ENCODE measurements at places on chromosomes 3 and 15. TPM values are rescaled to one million over a fixed set of nuclear protein-coding genes. Genes with fewer than 3 reads are reported as not detected.

EFCC1 gene
- 0.21 TPM for total RNA-seq

GRCh38 chr15:31396881-31397560 is 70.4 kb downstream of the KLF13 start:
- DNase-seq: no peak

C3orf85 gene
- not detected for total RNA-seq

DNA sequence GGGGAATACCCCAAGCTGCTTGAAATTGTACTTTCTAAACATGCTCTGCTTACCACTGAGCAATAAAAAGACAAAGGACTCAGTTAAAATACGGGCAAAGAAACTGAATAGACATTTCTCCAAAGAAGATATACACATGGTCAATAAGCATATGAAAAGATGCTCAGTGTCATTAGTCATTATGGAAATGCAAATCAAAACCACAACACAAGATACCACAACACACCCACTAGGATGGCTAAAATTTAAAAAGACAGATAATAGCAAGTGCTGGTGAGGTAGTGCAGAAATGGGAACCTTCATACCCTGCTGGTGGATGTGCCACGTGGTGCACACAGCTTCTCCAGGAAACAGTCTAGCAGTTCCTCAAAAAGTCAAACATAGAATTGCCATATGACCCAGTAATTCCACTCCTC is 21.3 kb downstream of the LRIG1 start:
- no peak for DNase-seq

- no peak for DNase-seq
Observed at GRCh38 chr3:104582092-104582491, 784.6 kb upstream of the ALCAM start.

DNA sequence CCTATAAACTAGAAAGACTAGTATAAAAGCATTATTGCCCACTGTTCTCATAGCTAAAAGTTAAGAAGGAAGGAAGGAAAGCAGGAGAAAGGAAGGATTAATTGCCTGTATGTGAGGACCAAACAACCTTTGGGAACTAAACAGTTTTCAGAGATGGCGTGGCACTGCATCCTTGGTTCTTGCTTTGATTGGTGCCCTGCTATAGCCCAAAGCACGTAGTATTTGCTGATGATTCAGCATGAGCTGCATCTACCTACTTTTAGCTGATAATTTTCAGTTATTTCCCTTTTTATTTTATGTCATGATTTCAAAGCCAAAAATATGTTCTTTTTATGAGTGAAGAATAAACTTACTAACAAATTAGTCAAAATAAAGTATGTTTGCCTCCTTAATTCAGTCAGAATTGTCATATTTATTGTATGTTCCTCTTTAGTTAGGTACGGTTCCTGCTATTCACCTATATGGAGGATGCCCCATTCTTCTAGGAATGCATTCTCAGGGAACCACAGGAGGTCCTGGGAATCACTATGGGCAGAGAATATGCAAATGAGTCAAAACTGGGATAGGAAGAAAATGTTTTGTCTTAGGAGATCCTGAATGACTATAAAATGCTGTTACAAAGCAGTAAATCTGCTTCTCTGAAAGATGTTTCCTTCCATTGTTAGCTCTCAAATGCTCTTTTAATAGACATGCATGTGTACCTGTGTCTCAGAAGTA is 65.4 kb upstream of the THSD4 start:
- DNase-seq: no peak

ADAMTSL3 gene
- not detected for total RNA-seq

GRCh38 chr15:80942746-80943565 is 46.7 kb downstream of the MESD start:
- no peak for DNase-seq

DNA sequence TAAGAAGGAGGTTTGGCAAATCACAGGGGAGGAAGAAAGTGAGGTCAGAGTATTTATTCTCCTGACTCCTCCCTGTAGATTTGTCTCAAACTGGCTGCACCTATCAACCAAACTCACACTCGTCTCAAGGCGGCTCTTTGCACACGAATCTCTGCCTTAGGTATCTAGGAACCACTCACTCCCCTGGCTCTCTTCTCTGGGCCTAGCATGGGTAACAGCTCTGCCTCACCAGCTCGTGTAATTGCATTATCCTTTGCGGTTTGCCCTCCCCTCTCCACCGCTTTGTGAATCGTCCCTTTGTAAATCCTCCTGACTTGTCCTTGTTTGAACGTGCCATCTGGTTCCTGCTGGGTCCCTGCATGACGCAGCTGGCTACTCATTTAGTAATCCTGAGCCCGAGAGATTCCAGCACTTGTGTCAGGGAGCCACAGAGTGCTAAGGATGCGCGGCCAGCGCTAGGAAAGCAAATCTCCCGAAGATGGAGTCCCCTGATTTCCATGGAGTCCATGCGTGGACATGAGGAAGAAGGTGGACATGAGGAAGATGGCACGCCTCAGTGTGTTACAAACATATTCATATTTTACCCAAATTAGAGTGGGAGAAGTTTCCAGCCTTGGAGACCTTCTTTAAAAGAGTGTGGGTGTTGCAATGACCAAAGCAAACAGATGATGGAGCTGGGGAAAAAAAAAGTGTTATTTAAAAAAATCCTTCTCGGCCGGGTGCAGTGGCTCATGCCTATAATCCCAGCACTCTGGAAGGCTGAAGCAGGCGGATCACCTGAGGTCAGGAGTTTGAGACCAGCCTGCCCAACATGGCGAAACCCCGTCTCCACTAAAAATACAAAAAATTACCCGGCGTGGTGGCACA is 26.7 kb downstream of the NRROS start:
- no peak for DNase-seq

ADAMTS9 gene
- not detected for total RNA-seq

DNA sequence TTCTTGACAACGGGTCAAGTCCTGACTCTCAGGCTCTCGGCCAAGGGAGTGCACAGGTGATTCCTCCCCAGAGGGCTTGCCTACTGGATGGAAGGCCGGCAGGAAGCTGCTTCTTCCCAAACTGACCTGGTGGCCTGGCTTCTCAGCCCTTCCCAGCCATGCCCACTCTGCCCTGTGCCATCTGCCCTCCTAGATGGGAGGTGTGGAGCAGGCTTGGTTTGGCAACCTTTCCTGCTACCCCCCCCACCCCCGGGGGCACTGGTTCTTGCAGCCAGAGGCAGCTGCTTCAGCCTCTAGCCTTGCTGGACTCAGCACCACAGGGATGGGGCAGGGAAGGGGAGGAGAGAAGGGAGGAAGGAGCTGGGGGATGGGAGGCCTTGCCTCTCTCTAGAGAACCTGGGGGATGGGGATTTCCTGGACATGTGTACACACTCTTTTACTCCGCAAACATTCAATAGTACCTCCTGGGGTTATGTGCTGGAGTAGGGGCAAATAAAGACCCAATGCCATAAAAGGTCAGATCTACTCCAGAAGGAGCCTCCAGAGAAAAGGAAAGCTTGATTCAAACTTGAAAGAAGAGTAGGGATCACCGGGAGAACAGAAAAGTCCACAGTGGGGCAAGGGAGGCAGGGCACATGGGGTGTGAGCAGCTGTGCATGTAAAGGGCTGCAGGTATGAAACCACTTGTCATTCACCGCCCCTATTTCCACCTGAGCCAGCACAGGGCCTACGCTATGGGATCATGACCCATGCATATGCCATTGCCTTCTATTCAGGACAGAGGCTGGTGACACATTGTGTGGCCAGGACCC is 4.2 kb upstream of the DAPK2 start:
- no peak for DNase-seq

GRCh38 chr15:80424381-80424780 is 20.2 kb downstream of the ARNT2 start:
- DNase-seq: no peak

- DNase-seq: no peak
Observed at GRCh38 chr3:150210461-150211110, 197.5 kb upstream of the TSC22D2 start.

UPK1B gene
- total RNA-seq: not detected

DNA sequence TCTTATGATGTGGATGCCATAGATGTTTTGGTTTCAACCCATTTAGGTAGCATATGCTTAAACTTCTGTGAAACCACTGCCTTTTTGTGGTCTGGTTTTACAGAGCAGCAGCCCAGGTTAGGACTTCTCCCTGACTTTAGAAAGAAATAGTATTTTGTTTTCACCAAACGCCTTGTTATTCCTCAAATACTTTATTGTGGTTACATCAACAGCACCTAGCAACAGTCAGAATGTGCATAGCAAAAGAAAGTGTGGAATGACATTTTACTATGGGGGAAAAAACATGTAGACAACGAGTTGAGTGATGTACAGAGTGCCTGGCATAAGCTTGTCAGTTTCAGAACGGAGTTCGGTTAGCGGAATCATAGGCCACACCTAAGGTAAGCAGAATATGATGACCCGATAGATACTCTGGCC is 159.2 kb downstream of the TPRG1 start:
- no peak for DNase-seq

DNA sequence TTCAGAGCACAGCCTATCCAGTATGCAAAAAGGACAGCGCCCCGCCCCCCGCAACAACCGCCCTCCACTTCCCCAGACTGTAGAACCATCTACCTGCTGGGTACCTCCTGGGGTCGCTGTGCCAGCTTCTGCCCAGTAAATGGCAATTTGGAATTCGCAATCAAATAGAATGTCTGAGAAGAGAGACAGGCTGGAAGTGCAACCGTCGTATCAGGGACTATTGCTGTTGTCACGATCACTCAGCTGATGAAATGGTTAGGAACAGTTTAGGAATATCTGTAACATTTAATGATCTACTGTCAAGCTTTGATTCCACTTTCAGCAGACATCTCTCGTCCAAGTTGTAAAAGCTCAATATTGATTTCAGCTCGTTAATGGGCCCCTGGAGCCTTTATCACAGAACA is 13.3 kb upstream of the PARL start:
- DNase-seq: no peak

- DNase-seq: no peak
Observed at GRCh38 chr3:150840802-150841515, 64.3 kb downstream of the MINDY4B start.

TNNC1 gene
- 0.32 TPM for total RNA-seq

SERPINI2 gene
- total RNA-seq: not detected

CASR gene
- not detected for total RNA-seq

GRCh38 chr3:156915372-156915771 is 89.2 kb downstream of the LEKR1 start:
- DNase-seq: no peak

RCN2 gene
- 39.9 TPM for total RNA-seq

DNA sequence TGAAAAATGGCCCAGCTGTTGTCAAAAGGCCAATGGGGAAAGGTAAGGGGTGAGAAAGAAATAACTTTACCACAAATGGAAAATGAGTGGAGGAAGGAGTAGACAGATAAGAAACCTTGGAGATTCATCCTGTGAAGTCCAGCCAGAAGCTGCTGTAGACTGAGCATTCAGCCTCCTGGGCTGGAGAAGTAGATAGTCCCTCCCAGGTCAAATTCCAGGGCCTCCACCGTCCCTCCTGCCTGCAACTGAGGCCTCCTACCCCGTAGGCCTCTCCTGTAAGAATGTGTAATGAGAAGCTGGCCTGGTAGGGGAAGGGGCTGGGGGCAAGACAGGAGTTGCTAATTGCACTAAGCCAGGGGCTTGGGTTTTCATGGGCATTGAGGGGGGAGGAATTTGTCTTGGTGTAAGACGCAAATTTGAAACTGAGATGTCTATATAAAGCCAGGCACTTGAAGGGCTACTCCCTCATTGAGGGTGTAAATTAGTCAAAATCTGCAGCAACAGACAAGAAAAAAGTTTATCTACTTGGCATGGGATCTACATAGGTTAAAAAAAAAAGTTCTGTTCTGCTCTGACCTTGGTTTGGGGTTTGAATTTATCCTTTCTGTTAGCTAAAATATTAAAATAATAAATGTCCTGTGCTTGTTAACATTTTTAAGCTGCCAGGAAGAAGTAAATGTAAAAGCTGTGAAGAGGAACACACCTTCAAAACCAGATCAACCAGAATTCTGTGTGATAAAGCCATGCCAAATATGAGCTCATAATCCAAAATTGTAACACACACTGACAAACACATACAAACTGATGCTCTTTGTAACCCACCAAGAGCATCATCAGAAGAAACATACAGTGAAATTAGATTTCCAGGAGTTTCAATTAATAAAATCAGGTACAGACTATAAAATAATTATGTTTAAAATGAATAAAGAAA is 1.7 kb upstream of the RBP2 start:
- no peak for DNase-seq

GOLGA8M gene
- 1.5 TPM for total RNA-seq

- DNase-seq: no peak
Observed at GRCh38 chr15:74123131-74123429, 7.3 kb upstream of the ISLR2 start.

DNA sequence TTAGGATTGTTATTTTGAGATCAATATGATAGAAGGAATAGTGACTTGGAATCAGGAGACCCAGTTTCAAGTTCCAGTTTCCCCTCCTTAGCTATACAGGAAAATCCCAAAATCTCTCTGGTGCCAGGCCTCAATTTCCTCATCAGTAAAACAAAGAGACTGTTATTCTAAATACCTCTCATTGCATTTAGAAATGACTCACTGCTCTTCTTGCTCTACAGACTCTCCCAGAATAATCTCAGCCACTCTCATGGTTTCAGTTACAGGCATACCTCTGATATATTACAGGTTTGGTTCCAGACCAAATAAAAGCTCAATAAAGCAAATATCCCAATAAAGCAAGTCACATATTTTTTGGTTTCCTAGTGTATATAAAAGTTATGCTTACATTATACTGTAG is 28.3 kb downstream of the IMPG2 start:
- DNase-seq: no peak

SCG5 gene
- 1.6 TPM for total RNA-seq

DNA sequence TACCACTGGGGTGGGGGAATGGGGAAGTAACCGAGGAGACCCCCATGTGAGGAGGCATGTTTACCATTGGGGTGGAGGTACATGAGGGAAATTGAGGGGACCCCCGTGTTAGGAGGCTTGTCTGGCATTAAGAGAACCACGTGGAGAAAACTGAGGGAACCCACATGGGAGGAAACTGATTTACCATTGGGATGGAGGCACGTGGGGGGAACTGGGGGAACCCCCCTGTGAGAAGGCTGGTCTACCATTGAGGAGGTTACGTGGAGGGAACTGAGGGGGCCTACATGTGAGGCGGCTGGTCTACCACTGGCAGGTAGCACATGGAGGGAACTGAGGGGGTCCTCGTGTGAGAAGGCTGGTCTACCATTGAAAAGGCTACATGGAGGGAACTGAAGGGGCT is 159.4 kb downstream of the FBLN2 start:
- no peak for DNase-seq

DNA sequence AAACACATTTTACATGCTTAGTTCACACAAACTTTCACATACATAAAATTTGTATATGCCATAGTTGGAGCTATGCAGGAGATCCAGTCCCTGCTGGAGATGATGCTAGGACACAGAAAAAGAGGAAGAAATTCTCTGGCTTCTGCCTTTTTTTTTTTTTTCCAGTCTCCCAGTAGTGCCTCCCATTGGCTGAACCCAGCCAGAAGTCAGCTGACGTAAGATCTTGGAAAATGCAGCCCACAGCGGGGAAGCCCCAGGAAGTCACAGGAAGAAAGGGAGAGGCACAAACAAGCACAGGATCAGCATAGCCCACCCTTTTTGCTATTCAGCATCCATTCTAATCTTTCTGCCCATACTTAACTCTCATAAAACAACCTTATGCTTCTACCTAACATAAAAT is 38.5 kb downstream of the SCN11A start:
- no peak for DNase-seq

PCOLCE2 gene
- total RNA-seq: not detected
